ENCODE measurements at places on chromosomes 6 and 20.

GRCh38 chr6:35716798-35717197, 20.0 kb upstream of the ARMC12 start:
- DNase-seq = no peak

GRCh38 chr6:31573239-31574105, 1.4 kb downstream of the LTA start:
- DNase-seq = no peak

DNA sequence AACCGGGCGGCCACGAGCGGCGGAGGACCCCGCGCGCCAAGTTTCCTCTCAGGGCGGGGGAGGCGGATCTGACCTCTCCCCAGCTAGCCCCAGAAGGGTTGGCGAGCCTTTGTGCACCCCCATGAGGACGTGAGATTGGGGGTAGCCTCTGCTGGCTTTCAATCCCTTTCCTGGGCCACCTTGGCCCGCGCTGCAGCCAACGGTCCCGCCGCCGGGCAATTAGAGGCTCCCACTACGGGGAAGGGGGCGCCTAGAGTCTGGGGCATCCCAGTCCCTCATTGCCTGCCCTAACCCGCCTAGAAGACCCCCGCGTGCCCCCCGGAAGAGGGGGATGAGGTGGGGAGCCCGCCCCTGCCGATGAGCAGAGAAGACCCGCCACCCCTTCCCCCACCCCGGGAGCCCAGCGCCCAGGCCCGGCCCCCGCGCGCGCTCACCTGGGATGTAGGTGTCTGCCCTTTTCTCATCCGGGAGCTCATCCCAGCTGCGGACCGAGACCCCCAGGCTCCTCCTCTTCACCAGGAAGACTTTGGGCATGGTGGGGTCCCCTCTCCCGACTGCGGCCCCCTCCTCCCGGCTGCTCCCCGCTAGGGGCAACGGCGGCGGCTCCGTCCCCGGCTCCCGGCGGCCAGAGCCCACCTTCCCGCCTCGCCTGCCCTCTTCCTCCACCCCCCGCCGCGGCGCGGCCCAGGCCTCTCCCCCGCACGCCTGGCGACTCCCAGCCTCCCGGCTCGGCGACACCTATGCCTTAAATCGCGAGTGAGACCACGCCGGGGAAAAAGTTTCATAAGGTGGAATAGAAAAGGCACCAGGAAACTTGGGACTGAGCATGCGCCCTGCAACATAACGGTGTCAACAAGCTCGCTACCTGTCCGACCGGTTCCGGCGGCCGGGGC, at the start of gene OVOL2:
TSS of gene OVOL2 (minus strand) at position 816 of the 893 bp plus-strand sequence. CDS start at position 534, 282 bp downstream.
- DNase-seq = no peak

DNA sequence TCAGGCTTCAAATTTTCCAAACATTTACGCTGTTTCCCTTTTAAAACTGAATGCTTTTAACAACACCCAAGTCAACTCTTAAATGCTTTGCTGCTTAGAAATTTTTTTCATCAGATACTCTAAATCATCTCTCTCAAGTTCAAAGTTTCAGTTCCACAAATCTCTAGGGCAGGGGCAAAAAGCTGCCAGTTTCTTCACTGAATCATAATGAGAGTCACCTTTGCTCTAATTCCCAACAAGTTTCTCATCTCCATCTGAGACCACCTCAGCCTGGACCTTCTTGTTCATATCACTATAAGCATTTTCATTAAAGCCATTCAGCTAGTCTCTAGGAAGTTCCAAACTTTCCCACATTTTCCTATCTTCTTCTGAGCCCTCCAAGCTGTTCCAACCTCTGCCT, 69.1 kb downstream of the RNF217 start:
- no peak for DNase-seq
